ENCODE measurements at places on chromosomes 11 and 22.

DNA sequence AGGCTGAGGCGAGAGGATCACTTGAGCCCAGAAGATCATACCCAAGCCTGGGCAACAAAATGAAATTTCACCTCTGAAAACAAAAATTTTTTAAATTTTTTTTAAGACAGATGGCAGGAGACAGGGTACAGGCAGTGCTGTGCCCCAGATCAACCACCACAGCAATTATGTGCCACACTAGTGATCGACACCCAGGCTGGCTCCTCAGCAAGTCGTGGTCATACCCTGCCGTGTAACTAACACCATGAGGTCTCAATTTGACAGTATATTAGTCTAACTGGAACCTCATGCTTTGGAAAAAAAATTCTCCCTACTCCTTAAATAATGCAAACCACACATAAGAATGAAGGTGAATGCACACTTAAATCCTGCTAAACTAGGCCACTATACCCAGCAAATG is 8.3 kb downstream of the SF3A1 start:
- no peak for DNase-seq

DNA sequence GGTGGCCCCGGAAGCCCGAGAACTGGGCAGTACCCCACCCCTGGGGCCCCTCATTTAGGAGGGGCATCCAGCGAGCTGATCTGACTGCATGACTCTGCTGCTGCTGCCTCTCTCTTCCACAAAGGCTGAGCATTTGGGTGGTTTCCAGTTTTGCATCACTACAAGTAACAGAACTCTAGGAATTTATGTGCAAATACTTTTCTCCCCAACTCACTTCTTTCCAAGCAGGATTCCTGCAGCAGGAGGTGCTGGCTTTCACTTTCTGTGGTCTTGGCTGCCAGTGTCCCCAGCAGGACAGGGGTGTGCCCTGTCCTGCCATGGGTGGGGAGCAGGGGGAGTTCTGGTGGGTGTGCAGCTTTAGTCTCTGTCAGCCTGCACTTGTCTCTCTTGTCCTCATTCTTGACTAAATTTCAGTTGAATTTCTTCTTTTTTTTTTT is 21.2 kb downstream of the UPB1 start:
- DNase-seq = peak; percentile 62

GRCh38 chr11:57395905-57396623 is 5.6 kb upstream of the PRG2 start:
- DNase-seq = no peak

- DNase-seq = peak; percentile 9
Measured at GRCh38 chr11:72321381-72321996, 77.5 kb upstream of the PHOX2A start.

DNA sequence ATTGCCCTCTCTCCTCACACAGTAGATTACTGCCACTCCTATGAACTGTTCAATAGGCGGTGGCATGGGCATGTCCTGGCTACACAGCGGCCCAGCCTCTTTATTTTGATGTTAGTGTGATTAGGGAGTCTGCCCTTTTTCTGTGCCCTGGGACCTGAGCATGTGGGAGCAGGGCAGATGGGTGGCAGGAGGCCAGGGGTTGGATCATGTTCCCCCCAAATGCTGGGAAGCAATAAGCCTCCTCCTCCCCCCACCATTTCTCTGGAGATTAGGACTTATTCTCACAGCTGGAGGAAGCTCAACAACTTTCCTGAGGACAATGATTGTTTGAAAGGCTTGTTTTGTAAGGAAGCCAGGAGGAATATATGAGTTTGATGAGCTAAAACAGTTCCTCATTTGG is 848 bp downstream of the HEPN1 start:
- no peak for DNase-seq

DNA sequence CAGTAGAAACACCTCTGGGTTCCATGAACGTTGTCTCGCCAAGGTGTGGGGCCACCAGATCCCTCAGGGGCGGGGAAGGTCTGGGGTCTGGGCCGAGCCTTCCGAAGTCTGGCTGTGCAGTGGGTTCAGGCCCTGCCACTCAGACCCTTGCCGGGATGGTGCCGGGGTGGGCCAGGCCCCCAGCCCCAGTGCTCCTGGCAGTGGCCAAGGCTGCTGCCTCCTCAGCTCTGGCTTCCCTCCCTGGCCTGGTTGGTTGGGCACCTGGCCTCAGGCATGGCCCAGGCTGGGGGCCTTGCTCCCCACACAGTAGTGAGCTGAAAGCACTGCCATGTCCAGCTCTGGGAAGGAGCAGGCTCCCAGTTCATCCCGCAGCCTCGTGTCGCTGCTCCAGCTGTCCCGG is 48.2 kb upstream of the PPARA start:
- no peak for DNase-seq

GRCh38 chr11:133834682-133835592 is 10.4 kb downstream of the SPATA19 start:
- DNase-seq = peak; percentile 61

- no peak for DNase-seq
Measured at GRCh38 chr11:40281052-40281580, 1178.3 kb downstream of the LRRC4C start.
